Activated CD4-positive, alpha-beta T cell treated with anti-CD3 and anti-CD28 coated beads, Interleukin-10, Interleukin-2, amounts not matched to agents 100 ng/mL and 50 ng/mL, durations not matched to agents 16 hours and 8 hours (primary cell): ENCODE measurements at places on chromosomes 5 and 9.

DNA sequence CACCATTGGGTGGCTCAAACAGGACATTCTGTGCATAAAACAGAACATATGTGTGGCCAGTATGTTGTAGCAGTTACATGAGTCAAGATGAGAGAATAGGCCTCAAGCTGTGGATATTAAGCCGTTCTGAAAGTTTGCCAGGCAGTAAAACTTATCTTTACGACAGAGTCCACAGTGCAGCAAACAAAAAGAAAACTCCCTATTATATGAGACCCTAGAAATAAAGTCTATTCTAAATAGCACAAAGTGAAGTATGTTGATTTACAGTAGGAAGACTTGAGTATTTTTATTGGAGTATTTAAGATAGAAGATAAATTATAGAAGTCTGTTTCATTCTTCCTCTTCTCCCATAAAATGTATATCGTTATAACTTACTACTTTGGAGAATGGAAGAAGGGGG, 271.5 kb downstream of the ADGRV1 start:
- DNase-seq = no peak

- DNase-seq = no peak
These were observed 202.4 kb upstream of the ZNF608 start for GRCh38 chr5:124948754-124949275.

DNA sequence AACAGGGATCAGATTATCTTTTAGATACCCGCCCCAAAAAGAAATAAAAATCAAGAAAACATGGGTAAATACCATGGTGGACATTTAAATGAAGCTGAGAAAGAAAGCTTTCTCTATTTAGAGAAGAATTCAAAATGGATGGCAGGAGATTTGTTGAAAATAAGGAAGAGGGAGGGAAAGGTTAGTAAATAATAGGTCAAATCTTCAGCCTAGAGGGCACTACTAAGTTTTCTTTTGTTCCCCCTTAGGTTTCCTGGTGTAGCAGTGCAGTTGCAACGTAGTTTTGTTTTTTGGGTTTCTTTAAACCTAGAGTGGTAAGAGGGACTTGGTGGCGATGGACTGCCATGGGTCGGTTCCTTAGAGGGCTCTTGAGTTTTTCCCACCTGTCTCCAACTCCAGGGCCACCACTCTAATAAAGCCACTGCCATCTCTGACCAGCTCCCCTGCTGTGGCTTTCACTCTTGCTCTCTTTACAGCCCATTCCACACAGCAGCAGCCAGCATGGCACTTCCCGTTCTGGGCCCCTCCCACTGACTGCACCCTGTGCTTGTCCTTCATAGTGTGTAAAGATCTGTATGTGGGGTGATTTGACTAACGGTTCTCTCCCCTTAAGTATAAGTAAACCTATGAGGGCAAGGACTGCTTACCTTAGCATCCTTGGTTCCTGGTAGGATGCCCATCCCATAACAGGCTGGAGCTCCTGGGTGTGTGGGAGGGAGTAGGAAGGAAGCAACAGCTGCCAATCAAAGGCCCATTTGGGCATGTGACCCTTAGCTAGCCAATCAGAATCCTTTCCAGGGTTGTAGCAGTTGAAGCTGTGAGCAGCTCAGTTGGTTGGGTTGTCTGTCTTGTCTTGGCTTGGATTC, 118.3 kb downstream of the SLC1A3 start:
- peak; percentile 29 for DNase-seq

DNA sequence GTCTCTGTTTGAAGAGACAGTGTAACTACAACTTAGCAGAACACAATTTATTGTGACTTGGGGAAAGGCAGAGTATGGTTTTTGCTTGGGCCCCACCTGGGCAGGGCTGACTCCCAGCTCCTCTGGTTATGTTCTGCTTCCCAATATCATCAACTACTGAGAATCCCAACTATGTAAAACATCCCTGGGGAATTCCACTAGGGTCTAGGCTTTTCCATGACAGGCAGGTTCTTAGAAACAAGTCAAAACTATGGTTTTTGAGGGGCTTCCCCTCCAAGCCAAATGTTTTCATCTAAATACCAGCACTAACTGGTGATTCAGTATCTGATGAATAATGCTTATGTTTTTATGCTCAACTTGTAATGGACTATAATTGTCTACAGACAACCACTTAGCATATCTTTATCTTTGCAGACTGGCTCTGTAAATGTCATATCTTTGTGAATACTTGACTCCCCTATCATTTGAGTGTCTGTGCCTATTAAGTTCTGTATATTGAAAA, 409.5 kb downstream of the PDE4D start:
- peak; percentile 5 for DNase-seq

DNA sequence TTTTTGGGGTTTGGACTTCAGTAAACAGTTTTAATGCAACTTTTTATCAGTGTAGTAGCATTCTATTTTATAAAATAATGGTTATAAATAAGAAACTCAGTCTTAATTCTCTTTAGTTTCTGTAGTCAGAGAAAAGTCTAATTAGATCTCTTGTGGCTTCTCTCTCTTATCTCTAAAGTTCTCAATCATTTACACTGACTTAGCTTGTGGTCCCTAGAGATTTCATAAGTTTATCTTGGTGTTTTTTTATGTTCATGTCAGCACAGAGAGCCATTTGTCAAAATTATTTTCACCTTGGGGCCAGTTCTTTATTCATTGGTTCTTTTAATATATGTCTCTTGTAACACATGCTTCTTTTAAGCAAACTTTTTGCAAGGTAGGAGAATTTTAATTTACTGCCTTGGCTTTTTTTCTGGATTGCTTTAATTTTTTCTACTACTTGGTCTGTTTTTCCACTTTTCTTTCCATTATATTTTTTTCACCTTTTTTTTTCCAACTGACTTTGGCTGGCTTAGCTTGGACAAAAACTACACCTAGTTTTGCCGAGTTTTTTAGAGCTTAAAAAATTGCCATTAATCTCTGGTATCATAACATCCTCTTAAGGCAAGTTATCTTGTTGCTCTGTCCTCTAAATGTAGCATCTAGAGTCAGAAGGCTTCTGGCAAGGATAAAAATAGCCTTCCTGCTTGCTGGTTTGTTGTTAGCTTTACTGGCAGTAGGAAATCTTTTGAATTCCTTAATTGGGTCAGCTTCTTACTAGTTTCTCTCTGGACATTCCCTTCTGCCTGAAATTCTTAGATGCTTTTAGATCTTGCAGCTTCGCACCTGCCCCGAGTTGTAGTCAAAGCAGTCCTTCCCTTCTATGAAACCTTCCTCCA, 35.3 kb downstream of the CPEB4 start:
- no peak for DNase-seq

DNA sequence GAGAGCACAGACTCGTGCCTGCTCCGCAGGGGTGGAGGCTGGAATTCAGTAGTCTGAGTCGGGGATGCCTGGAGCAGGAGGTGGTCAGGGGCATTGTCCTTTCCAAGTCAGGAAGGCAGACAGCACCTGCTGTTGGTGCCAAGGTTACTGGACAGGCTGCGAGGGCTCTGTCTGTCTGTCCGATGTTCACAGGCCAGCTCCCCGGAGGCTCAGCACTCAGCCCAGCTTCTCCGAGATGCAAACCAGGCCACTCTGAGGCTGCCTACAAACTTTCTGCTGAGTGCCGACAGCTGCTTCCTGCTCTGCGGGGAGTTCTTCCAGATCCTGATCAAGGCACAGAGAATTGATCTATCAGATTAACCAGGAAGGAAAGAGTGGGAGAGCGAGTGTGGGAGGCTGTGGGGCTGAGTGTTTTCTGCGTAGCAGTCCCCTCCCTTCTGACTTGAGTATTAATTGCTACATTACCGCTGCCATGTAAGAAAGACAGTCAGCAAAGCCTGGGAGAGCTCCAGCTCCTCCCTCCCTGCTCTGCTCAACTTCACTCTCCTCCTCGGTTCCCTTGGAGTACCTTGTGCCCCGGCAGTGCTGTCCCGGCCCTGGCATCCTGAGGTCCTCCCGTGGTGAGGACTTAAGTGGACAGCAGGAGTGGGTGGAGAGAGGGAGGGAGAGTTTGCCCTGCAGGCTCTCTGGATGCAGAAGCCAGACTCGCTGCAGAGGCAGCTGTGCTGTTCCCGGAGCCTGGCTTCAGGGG, 36.0 kb downstream of the KCNMB1 start:
- no peak for DNase-seq
